ENCODE measurements at places on chromosomes 7 and 10.

DNA sequence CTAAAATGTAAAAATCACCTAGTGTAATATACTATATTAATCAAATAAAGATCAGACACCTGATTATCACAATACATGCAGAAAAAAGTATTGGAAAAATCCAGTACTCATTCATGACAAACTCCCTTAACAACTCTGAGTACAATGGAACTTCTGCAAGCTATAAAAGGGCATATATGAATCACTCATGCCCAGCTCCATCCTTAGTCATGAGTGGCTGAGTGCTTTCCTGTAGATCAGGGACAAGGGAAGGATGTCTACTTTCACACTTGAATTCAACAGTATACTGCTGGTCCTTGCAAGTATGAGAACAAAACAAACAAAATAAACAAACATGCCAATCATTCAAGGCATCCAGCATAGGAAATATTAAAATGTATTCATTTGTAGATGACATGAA lies 116.5 kb downstream of the ADARB2 start:
- no peak for DNase-seq

DNA sequence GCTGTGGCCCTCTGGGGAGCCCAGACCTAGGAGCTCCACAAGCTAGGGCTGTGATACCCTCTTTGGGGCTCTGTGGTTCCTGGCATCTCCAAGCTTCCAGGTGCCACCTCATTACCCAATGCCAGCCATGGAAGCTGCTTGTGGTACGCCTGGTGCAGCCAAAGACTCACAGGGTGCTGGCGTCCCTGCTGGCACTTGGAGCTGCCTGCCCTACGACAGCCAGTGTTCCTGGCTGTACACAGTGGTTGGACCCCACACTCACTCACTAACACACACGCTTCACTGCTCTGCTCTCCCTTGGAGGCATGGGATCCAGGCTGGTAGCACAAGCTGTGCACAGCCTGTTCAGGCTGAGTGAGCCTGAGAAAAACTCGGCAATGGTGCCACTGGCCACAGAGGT lies 894.1 kb upstream of the PHF14 start:
- DNase-seq = no peak

GRCh38 chr7:119271147-119271779 lies 1001.7 kb upstream of the KCND2 start:
- DNase-seq = no peak

DNA sequence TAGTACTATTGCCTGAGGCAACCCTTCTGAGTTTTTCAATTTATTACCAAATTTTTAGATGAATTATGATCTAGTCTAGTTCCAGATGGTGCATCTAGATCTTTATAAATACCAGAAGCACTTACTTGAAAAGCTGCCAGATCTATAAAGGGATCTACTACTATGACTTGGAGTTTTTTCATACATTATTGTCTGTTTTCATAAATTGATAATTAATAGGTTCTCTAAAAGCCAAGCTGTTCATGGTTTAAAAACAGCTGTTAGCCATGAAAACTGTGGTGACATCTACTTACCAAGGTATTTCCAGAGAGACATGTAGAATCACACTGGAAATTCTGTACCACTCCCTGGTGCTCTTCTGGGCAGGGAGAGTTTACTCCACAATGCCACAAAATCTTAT lies 786.5 kb upstream of the C7orf33 start:
- no peak for DNase-seq

GRCh38 chr10:71598621-71599055 lies 120.9 kb downstream of the C10orf105 start:
- no peak for DNase-seq

DNA sequence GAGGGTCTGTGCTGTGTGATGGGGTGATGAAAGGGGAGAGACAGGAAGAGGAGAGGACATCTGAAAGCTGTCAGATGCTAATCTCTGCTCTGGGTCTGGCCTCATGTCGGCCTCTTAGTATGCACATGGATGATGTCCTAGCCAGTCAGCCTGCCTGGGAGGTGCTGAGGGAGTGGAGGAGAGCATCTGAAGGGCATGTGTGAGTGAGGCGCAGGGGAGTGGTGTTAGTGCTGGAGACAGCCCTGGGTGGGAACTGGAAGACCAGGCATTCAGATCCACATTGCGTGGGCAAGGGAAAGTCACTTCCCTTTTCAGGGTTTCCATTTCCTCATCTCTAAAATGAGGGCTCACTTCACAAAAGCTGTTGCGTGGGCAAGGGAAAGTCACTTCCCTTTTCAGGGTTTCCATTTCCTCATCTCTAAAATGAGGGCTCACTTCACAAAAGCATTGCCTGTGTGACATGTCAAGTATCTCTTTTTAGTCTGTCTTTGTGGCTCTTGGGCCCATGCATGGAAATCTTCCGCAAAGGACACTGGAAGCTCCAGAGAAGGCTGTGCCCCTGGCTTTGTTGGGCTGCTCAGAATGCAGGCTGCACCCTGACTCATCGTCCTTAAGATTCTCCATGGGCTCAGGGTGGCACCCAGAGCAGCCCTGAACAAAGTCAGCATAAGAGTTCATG lies 10.0 kb downstream of the SFTPD start:
- DNase-seq = no peak

GRCh38 chr7:41608447-41608846 lies 94.4 kb downstream of the INHBA start:
- DNase-seq = no peak

- DNase-seq = no peak
Measured at GRCh38 chr10:133309720-133310398, 1.1 kb downstream of the ZNF511 start.

DNA sequence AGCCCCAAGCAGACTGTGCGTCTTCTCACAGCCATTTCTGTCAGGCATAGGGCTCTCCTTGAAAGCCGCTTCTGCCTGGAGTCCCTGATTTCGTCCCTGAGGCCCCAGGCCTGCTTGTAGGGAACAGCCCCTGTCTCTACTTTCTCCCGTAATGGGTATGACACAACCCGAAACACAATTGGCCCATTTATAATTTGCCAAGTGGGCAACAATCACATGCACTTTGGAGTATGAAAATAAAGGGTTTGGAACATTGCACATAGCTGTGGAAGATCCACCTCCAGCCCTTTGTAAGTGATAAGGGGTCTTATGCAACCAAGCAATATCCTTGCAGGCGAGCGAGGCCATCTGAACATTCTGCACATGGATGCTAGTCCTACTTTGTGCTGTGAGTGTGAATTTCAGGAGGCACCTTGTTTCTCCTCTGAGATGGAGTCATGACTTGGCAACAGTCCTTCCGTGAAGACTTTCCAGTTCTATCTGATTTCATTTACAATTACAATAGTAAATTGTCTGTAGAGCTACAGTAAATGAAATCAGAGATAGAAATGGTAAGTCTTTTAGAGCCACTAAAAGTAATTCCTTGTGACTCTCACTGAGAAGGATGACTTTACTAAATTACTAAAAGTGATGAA lies 141.5 kb downstream of the CUBN start:
- no peak for DNase-seq

- no peak for DNase-seq
Measured at GRCh38 chr10:128050936-128051335, 75.3 kb downstream of the MKI67 start.

GRCh38 chr7:16926283-16926682 lies 44.5 kb upstream of the AGR3 start:
- DNase-seq = no peak

DNA sequence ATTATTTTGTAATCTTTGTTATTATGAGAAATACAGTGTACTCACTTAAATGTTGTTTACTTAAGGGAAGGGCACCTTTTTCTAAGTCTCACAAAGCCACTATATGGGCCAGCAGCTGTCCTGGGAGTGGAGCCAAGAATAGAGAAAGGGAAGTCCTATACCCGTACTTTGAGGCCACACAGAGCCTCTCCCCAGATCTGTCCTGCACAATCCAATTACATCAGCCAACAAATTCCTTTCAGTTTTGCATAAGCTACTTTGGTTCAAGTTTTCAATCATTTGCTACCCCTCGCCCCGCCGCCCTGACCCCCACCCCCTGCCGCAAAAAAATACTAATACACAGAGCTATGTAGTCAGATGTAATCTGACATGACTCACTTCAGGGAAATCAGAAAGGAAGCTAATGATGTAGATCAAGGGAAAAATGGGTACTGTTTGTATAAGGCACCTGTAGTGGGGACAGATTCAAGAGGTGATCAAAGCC lies 297.4 kb upstream of the NEBL start:
- DNase-seq = no peak

DNA sequence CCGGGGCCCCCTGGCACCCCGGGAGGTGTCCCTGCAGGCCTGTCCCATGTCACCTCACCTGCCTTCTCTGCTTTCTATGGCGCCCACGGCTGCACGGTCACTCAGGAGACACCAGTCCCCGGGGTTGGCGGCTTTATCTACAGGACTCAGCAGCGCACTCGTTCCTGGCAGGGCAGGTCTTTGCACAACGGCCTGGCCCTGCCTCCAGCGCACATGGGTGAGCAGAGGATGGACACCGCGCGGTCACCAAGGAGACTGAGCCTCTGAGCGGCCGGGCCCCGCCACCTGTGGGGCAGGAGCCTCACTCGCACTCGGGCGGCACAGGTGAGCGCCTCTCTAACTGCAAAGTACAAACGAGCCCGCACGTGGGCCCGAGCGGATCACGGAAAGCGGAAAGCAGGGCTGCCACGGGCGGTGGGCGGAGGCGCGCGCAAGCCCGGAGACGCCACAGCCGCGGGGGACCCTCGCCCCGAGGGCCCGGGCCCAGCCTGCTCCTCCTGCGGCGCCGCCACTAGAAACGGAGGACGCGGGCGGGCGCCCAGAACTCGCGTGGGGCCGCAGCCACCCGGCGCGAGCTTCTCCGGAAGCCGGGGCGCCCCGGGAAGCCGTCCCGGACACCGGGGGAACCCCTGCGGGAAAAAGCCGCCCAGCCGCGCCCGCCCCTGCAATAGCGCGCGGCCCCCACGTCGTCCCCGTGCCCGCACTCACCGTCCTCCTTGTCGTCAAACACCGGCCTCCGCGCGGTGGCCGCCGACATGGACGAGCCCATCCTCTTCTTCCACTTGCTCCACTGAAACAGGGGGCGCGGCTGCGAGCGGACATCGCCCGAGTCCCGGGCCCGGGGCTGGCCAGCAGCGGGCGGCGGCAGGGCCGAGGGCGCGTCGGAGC lies 642 bp downstream of the STK32C start:
- no peak for DNase-seq

DNA sequence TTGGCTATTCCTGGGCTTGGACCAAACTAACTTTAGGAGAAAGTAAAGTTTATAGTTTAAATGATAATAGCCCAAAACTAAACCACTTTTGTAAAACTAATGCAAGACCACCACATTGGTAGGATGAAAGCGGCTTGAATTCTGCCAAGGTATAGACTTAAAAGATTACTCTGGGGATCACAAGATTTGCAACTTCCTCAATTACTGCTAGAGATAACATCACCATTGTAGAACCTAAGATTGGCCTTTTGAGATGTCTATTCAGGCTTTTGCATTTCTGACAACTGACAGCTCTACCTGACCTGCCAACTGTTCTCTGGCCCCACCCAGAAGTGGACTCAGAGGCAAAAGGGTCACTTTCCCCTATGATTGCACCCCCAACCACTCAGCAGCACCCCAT lies 162.4 kb downstream of the TNS3 start:
- DNase-seq = no peak

DNA sequence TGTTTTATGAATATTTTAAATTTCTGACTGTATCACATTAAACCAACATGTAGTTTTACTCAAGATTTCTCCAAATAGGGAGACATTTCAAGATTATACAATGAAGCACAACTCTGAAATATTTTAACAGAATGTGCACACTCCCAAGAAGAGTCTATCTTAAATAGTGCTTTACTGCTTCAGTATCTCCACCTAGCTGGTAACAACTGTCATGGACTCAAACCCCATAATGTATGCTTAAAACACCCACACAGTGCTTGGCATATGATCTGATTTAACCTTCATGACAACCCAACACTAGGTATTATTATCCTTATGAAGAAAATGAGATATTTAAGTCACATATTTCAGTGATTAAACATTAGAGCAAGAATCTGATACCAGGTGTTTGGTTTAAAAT lies 45.9 kb downstream of the ASZ1 start:
- DNase-seq = no peak
